ENCODE measurements at places on chromosomes 11 and 22. TPM values are rescaled to one million over a fixed set of nuclear protein-coding genes. Genes with fewer than 3 reads are reported as not detected.

DKK3 gene
- total RNA-seq: 189 TPM

DNA sequence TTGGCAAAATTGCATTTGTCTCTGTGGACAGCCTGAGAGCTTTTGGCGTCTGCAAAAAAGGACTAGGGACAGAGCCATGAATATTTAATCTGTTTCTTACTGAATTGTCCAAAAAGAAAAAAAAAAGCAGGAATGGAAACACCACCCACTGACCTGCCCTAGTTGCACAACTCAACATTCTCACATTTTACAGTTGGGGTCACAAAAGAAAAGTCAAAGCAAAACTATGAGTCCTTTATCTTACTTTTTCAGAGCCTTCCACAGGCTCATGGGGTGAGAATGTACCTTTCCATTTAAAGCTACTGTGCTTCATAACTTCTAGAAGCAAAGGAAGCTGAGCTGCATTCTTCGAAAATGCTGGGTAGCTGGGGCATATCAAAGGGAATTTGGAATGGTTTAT is 225.7 kb downstream of the FAM76B start:
- no peak overlapping the region for H3K27ac ChIP-seq
- H3K4me1 ChIP-seq: peaks cover 49% of the 10 kb centered on the region
- H3K27me3 ChIP-seq: no peaks in the 10 kb centered on the region
- no peak overlapping the region for H3K4me3 ChIP-seq

TNNI2 gene
- total RNA-seq: not detected

ADM2 gene
- 11.4 TPM for total RNA-seq

ENDOD1 gene
- 33.7 TPM for total RNA-seq

C22orf42 gene
- not detected for total RNA-seq

DNA sequence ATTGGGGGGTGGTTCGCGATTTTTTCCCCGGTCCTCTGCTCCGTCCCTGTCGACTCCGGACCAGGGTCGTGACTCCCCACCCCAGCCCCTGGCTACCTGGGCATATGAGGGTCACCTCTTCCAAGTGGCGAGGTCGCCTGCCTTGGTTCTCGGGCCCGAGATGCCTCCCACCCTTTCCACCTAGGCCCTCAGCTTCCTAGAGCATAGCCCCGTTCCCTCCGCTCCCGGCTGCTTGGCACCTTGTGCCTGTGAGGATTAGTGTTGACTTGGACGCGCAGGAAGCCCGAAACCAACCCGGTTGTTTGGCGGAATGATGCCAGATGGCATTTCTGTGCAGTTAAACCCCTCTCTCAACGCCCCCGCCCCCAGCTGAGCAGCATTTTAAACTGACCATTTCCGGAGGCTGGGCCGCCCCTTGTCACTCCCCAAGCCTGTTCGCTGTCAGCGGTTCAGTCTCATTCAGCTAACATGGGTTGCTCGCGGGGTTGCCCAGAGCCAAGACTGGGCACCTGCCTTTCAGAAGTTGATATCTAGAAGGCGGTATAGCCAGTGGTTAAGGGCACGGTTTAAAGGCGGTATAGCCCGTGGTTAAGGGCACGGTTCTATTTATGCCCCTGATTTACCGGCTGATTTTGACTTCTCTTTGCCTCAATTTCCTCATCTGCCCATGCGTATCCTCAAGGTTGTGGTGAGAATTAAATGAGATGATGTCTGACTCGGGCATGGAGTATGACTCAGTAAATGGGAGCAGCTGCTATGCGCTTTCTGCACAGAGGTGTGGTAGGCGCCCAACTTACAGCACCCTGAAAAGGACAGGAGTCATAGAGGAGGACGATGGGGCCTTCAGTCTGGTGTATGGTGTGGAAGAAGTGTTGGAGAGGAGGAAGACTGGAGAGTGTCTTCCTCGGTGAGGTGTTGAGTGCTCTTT is 639 bp downstream of the INCENP start:
- peak overlapping the region; percentile 85 for H3K4me3 ChIP-seq
- no peaks in the 10 kb centered on the region for H3K36me3 ChIP-seq
- peak overlapping the region; percentile 51 for H3K27ac ChIP-seq
- peak; percentile 77 for DNase-seq

GRCh38 chr11:102317768-102318103 is 452 bp downstream of the BIRC3 start:
- no peaks in the 10 kb centered on the region for H3K36me3 ChIP-seq
- H3K27me3 ChIP-seq: no peaks in the 10 kb centered on the region
- H3K4me1 ChIP-seq: peaks cover 14% of the 10 kb centered on the region
- no peak overlapping the region for H3K27ac ChIP-seq

GRCh38 chr11:17021511-17021910 is 7.3 kb upstream of the PLEKHA7 start:
- H3K27ac ChIP-seq: no peak overlapping the region
- no peak for DNase-seq
- H3K4me1 ChIP-seq: no peaks in the 10 kb centered on the region
- no peaks in the 10 kb centered on the region for H3K27me3 ChIP-seq
- no peak overlapping the region for H3K4me3 ChIP-seq

GRCh38 chr11:429931-430456 is 11.8 kb downstream of the ANO9 start:
- H3K27me3 ChIP-seq: no peaks in the 10 kb centered on the region
- H3K36me3 ChIP-seq: no peaks in the 10 kb centered on the region
- no peak overlapping the region for H3K27ac ChIP-seq
- H3K4me3 ChIP-seq: no peak overlapping the region
- DNase-seq: no peak
- no peaks in the 10 kb centered on the region for H3K4me1 ChIP-seq

- H3K36me3 ChIP-seq: peaks cover 6% of the 10 kb centered on the region
- H3K4me3 ChIP-seq: no peak overlapping the region
- DNase-seq: no peak
- H3K27ac ChIP-seq: no peak overlapping the region
- peaks cover 52% of the 10 kb centered on the region for H3K4me1 ChIP-seq
Observed at GRCh38 chr11:86948733-86949132, 6.5 kb downstream of the FZD4 start.

GRCh38 chr22:38959590-38959989 is 2.2 kb downstream of the APOBEC3A start:
- no peaks in the 10 kb centered on the region for H3K4me1 ChIP-seq
- H3K27me3 ChIP-seq: peaks cover 16% of the 10 kb centered on the region
- no peak for DNase-seq
- no peak overlapping the region for H3K4me3 ChIP-seq
- no peak overlapping the region for H3K27ac ChIP-seq

CFAP68 gene
- total RNA-seq: 7.6 TPM

- peaks cover 39% of the 10 kb centered on the region for H3K4me1 ChIP-seq
- no peaks in the 10 kb centered on the region for H3K27me3 ChIP-seq
- no peak overlapping the region for H3K4me3 ChIP-seq
- no peak for DNase-seq
- peak overlapping the region; percentile 99 for H3K27ac ChIP-seq
Observed at GRCh38 chr11:35084817-35085440, 54.0 kb upstream of the CD44 start.

DNA sequence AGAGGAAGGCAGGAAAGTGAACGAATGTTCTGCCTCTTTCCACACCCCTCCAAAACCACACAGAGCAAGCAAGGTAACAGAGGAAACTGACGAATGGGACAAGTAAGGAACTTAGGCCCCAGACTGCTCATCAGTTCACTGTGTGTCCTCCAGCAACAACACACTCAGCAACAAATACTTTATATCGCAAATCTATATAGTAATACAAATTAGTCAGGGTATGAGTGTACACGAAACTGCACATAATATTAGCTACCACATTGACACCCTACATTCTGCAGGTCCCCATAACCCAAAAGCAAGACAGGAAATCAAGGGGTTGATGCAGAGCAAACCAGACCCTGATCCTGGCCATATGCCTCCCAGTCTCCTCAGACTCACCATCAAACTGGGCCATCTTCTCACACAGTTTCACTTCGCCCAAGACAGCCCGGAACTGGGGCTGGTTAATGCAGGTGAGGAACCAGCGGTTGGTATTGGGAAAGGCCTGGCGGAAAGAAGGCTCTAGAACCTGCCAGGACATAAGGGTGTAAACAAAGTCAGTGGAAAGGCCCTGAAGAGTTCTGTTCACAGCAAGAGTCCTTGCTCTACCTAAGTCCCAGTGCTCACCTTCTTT is 6.6 kb downstream of the EEF1G start:
- peaks cover 80% of the 10 kb centered on the region for H3K36me3 ChIP-seq
- peaks cover 21% of the 10 kb centered on the region for H3K4me1 ChIP-seq
- H3K27ac ChIP-seq: no peak overlapping the region
- no peak overlapping the region for H3K4me3 ChIP-seq

IGLL1 gene
- not detected for total RNA-seq

GRCh38 chr11:73759610-73760134 is 1.2 kb downstream of the RAB6A start:
- peak; percentile 77 for DNase-seq
- H3K4me1 ChIP-seq: peaks cover 17% of the 10 kb centered on the region
- peak overlapping the region; percentile 91 for H3K27ac ChIP-seq
- H3K4me3 ChIP-seq: peak overlapping the region; percentile 99

All from GM23248 (cell line).